ENCODE measurements at places on chromosomes 1 and 21.

GRCh38 chr1:183061194-183061593 lies 38.0 kb downstream of the LAMC1 start:
- no peak for DNase-seq

- no peak for DNase-seq
These were observed 22.1 kb upstream of the SMYD3 start for GRCh38 chr1:246528933-246529731.

DNA sequence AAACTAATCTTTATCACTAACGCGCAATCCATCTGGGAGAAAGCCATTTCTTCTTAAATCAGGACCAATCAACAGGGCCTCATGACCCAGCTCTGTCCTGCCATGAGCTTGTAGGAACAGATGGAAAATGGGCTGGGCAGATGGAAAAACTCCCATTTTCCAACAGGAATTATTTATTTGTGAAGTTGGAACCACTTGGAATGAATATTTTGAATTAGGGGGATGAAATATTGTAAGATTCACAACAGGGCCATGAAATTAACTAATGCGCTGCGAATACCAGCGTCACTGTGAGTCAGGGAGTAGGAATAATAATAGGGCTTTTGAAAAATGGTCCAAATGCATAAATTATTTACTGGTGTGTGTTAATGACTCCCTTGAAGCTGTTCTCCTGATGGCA lies 53.1 kb upstream of the CYP2J2 start:
- no peak for DNase-seq

- DNase-seq: no peak
These were observed 172.3 kb upstream of the ARHGEF16 start for GRCh38 chr1:3282186-3282585.

- DNase-seq: no peak
These were observed 86.5 kb downstream of the PSMG1 start for GRCh38 chr21:39096754-39097153.

DNA sequence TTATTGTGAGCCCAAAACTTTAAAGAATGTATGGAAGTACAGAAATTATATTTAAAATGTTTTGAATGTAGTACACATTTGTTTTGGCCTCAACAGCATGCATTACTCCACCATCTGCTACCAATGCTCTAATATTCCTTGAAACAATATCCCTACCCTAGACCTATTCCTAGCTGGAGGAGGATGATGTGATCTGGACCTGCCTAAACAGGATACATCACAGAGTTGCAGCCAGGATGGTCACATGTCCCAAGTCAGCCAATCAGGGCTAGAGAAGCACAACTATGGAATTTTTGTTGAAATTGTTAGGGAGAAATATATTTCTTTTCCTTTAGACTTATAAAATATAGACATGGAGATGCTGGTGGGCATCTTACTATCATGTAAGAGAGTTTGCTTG lies 623.3 kb upstream of the NR5A2 start:
- DNase-seq: no peak

DNA sequence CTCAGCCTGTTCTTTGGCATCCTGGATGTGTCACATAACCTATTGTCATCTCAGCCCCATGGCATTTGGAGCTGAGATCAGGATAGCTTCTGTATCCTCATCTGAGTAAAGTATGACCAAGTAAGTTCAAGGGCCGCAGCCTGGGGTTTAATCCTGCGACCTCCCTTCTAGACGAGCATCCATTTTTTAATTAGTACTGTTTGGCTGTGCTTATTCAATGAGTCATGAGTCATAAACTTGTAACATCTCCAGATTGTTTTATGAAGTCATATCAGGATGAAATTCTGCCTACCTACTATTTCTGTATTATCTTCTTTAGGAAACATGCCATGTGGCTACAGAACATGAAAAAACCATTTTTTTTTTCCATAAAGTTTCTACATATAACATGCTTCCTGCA lies 119.1 kb downstream of the ERG start:
- no peak for DNase-seq

- DNase-seq: no peak
These were observed 391 bp upstream of the CENPS start for GRCh38 chr1:10429868-10430215.

GRCh38 chr1:230517786-230518185 lies 91.7 kb upstream of the PGBD5 start:
- DNase-seq: no peak

DNA sequence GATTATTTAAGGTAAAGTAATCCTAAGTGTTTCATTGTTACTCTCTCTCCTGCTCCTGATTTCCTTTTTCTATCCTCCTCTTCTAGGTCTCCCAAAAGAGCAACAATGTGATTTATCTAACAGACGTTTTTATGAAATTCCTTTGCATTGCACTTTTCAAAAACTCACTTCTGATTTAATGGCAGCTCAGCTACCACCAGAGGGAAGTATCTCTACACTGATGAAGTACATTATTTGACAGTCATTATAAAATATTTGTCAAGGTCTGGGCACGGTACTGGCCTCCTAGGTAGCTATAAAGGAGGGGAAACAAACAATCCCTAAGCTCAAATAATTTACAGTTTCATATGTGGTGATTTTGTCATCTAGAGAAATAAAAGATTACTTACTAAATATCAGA lies 15.6 kb downstream of the TMPRSS15 start:
- DNase-seq: no peak

DNA sequence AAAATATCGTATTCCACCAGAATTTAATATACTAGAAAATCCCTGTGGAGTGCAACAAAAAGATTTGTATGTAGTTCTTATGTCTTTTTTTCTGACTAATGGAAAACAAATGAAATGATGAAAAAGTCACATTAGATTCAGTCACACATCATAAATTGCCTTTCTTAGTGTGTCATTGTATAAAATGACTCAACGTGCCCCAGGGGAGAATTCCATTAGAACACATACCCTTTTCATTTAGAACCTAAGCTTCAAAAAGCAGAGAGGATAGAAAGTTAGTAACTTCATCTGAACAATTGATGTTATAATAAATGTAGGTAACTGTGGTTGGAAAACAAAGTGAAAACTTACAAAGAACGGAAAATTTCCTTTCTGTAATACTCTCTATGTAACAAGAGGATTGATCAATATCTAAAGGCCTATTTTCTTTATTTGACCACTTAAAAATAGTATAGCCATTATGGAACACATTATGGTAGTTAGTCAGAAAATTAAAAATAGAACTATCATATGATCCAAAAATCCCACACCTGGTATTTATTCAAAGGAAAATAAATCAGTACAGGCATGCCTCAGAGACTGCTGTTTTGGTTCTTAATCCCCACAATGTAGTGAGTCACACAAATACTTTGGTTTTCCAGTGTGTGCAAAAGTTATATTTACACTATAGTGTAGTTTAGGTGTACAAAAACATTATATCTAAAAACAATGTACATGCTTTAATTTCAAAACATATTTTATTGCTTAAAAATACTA lies 1016.1 kb downstream of the KCNT2 start:
- no peak for DNase-seq

DNA sequence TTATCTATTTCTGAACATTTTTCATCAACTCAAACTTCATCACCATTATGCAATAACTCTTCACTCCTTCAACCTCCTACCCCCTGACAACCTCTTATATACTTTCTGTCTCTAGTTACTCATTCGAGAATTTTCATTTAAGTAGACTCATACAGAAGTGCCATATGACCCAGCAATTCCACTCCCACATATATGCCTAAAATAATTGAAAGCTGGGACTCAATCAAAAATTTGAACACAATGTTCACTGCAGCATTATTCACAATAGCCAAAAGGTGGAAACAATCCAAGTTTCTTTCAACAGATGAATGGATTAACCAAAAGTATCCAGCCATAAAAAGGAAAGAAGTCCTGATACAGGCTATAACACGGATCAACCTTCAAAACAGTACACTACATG lies 24.1 kb downstream of the COL11A1 start:
- no peak for DNase-seq

DNA sequence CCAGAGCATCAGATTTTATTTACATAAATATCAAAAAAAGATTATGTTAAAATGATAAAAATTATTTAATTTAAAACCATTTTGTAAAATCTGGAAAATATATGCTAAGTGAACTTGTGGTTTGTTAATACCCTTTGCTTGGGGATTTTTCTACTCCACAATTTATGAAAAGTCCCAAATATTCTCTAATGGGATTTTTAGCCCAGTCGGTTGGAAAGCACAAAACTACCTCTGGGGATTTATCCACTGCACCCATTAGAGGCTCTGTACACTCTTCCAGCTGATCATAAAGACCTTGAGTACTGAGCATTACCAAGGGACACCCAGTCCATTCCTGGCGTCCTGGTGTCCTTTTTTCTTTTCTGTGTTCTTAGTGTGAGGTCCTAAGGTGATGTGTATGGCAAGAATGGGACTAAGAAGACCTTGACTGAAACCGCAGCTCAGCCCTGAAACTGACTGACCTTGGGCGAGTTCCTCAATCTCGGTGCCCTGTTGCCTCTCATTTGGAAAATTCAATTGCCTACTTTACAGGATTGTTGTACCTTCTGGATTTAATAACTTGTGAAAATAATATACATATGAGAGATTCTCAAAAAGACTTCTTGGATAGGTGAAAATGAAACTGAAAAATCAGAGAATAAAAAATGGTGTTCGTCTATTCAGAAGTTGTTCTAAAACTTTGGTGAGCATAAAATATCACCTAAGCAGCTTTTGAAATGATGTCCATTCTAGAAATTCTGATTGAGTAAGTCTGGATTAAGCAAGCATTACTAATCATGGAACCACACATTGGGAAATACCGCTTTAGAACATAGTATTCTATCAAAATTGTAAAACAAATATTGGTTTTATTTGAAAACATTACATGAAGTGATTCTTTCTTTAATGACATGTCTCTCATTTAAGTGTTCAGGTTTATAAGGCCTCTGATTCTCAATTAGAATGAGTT lies 21.5 kb upstream of the SAMSN1 start:
- DNase-seq: no peak
